Astrocyte (in vitro differentiated cells and primary cell): ENCODE measurements at places on chromosomes 7 and 10. TPM values are rescaled to one million over a fixed set of nuclear protein-coding genes. Genes with fewer than 3 reads are reported as not detected.

GRCh38 chr10:132942101-132943057 is at the start of gene CFAP46:
Gene CFAP46 (minus strand): TSS chr10:132942570. CDS start chr10:132942484, 86 bp downstream.
- peak; percentile 42 for DNase-seq

- no peak for DNase-seq
Observed at GRCh38 chr7:76260171-76260703, 42.2 kb upstream of the HSPB1 start.

DNA sequence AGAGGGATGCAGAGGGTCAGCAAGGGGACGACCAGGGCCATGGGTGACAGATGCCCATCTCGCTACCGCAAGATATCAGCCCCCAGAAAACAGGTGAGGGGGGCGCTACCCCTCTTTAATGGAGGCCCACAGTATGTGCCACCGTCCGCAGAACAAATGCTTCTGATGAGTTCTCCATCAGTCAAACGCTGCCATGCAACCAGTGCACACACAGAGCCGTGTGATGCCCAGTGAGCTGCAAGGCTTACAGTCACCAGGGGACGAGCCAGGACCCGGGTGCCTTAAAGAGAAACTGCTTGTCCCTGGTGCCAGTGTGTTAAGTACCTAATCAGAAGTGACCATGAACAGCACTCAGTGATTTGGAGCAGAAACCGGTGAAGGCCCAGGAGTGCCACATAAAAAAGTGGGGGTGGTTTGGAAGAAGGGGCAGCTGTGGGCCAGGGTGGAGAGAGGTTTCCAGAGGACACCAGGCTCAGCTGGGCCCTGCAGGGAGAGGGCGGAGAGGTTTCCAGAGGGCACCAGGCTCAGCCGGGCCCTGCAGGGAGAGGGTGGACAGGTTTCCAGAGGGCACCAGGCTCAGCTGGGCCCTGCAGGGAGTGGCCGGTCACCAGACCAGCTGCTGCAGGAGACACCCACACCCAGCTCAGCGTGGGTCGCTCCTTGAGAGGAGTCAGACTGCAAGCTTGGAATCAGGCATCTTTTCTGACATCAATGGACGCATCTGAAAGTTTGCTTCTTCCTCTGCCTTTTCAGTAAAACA is 50.9 kb downstream of the TCERG1L start:
- DNase-seq: no peak

DNA sequence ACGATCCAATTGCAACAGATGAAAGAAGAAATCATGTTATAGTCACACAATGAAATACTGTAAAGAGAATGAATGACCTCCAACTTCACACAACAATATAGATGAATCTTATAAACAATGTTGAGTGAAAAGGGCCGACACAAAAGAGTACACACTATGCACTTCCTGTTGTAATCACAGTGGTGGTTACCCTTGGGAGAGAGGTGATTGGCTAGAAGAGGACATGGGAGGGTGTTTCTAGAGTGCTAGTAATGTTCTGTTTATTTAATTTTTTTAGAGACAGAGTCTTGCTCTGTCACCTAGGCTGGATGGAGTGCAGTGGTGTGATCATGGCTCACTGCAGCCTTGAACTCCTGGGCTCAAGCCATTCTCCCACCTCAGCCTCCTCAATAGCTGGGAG is 82.5 kb downstream of the NDUFB2 start:
- no peak for DNase-seq

- DNase-seq: no peak
Observed at GRCh38 chr10:42896735-42897134, 114.1 kb downstream of the BMS1 start.

The MMD2 gene
- total RNA-seq: not detected in 2 replicates

DNA sequence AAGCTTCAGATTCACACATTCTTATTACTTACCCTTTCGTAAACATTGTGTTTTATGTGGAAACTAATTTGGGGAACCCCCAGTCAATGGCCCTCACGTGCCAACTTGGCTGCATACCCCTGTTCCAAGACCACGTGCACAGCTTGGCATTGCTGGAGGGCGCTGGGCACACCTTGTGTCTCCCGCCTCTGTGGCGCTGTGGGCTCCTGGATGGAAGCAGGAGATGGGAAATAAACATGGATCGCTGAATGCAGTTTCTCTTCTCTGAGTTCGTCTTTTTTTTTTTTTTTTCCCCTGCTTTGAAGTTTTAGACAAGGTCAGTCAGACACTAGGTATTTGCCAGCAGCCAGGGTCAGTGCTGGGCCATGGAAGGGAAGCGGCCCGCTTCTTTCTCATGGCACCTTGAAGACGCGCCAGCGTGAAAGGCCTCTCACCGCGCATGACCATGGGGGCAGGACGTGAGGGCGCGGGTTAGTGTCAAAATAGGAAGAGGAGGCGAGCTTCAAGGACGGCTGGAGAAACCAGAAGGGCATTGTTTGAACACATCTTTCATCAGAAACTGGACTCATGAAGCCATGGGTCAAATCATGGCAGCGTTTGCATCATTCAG is 27.3 kb downstream of the BNIP3 start:
- DNase-seq: no peak

The MEOX2 gene
- total RNA-seq: not detected in 2 replicates

GRCh38 chr10:63489838-63490237 is 24.1 kb upstream of the JMJD1C start:
- DNase-seq: no peak

- peak; percentile 25 for DNase-seq
Observed at GRCh38 chr10:112526139-112526538, 79.1 kb downstream of the VTI1A start.

The GJC3 gene
- not detected in 2 replicates for total RNA-seq

DNA sequence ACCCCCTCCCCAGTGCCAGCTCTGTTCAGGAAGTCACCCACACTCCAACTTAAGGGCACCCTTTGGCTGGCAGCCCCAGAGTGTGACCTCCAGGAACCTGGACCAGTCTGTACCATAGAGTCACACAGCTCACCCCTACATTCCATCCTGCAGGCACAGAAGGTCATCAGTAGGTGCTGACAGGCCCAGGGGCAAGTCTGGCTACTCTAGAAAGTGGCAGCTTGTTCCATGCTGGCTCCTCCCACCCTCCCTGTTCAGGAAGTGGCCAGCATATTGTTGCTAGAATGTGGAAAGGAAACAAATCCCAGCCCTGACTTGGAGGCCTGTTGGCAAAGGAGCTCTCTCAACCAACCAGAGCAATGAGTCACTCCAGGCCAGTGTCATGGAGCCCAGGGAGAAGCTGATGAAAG is 3.2 kb upstream of the NCOA4 start:
- DNase-seq: peak; percentile 67
